Fibroblast of skin of abdomen (primary cell): ENCODE measurements at places on chromosomes 6 and 20.

DNA sequence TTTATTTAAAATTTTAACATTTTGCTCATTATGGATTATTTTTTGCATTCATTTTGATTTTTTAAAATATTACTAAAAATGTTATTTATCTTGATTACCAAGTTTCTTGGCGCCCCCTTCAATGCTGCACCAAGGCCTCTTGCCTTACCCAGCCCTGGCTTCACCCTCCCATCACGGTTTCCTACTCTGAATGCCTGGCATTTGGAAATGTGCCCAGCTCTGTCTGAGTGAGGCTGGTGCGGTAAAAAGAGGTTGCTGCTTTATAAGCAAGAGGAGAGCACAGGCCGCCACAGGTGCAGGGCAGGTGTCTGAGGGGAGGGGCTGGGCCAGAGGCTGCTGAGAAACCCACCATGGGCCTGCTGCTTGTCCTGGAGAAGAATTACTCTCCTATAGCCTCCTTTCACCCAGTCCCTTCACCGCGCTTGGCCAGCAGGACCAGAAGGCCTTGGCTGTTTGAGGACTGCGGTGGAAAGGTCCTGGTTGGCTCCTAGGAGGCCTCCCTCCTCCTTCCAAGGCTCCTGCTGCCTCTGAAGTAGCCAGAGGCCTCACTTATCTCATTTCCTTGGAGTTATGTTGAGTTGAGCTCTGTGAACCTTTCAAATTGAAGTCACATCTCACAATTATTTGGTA is 62.6 kb downstream of the BANF2 start:
- no peak for DNase-seq

- DNase-seq: no peak
Measured at GRCh38 chr6:148653138-148653776, 93.6 kb upstream of the UST start.

- no peak for DNase-seq
Measured at GRCh38 chr6:2665146-2666070, 85.3 kb downstream of the MYLK4 start.

GRCh38 chr20:54657268-54657826 is 182.0 kb downstream of the DOK5 start:
- DNase-seq: peak; percentile 3

DNA sequence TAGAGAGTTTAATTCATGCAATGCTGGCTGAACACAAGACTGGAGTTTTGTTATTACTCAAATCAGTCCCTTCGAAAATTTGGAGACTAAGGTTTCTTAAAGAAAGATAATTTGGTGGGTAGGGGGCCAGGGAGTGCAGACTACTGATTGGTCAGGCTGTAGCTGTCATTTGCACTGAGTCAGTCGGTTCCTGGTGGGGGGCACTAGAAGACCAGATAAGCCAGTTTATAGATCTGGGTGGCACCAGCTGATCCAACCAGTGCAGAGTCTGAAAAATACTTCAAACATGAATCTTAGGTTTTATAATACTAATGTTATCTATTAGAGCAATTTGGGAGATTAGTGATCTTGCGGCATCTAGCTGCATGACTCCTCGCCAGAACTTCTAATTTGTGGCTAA is 530.7 kb downstream of the NKAIN2 start:
- DNase-seq: no peak

DNA sequence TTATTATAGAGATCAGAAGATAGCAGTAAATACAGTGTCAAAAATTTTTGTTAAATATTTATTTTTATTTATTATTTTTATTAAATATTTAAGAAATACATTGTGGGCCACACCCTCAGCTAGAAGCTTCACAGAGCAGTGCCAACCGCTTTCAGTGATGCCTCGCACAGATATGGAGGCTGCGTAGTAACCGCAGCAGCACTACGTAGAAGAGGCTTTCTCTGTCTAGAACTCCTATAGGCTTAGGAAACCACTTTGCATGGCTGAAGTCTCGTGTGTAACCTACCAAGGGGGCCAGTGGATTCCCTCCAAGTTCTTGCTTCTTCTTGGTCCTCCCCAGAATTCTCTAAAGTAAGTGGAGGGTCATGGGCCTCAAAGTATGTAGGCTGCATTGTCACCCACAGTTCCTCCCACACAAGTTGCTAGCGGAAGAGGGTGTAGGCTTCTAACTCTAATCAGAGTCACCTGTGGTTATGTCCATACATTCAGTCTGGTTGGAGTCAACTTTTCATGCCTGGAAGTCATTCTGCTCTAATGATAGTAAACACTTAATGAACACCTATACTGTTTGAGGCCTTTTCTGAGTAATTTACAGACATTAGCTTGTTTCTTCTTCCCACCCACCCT is 285.6 kb downstream of the CDKAL1 start:
- DNase-seq: no peak

- DNase-seq: no peak
Measured at GRCh38 chr20:58397429-58397828, 8.4 kb downstream of the VAPB start.

GRCh38 chr6:107644513-107644912 is 154.6 kb downstream of the SOBP start:
- DNase-seq: no peak

- no peak for DNase-seq
Measured at GRCh38 chr6:53547166-53547810, 2.4 kb upstream of the GCLC start.

DNA sequence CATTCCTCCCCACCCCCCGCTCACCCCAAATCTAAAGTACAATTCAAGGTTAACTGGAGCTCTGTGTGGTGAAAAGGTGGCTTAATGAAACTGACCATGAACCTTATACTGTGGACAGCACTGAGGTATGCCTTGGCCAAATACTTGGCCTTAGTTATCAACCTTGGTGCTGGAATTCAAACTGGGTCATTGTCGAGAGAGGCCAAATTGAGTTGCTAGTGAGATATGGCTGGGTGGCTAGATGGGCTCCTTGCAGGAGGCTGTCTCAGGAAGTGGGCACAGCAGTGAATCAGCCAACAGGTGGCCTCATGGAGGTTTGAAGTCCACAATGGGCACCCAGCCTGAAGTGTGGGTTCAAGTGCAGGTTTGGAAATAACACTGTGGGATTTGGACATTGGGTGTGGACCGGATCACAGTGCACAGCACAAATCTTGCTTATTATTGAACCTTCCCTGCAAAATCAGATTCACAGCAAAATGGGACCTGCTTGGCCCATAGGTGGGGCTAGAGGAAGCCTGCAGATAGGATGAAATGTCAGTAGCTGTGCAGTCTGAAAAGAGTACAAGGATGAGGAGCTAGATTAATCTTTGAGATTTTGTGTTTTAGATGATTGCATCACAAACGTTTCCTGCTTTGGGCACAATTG is 5.6 kb upstream of the BTBD3 start:
- DNase-seq: no peak

DNA sequence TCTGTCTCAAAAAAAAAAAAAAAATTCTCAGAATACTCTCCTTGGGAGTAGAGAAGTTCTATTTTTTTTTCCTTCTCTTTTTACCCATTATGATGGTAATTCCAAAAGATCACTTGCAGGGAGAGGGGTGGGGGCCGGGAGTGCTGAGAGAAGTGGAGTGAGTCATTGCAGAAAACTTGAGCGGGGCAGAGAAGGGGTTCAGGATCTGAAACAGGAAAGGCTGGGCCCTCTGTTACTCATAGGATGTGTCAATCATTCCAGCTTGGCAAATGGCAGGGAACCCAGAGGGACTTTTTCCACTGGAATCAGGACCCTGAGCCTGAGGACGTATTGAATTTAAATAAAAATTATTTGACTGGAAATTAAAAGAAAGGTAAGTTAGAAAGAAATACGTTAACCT is 111.4 kb upstream of the ARMC2 start:
- DNase-seq: peak; percentile 93

- DNase-seq: peak; percentile 43
Measured at GRCh38 chr6:34154668-34155447, 9.0 kb upstream of the GRM4 start.

DNA sequence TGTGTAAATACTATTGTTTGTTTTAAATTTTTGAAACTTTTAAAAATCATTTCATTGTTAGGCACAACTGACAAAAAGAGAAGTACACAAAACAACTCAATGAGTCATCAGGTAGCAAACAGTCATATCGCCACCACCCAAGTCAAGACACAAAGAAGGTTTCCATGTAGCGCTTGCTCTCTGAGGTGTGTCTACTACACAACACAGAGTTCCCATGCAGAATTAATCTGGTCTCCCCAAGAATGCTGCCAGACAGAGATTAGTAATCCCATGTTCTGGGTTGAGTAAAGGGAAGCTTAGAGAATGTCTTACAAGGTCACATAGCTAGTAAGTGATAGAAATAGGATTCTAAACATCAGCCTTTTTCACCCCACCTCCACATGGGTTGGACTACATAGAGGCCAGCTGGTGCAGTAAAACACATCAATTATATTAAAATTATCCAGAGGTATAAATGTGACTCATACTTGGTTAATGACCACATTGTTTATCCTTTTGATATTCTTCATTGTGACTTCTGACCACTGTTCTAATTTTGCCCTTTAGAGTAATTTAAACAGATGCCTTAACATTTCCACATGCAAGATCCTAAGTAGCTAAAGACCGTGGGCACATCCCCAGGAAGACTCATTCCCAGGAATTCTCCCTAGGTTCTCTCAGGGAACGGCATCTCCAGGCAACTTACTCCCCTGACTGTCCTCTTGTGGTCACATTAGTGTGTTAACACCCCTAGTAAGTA is 413.5 kb downstream of the PRKN start:
- peak; percentile 41 for DNase-seq

GRCh38 chr6:63114610-63115211 is 96.6 kb upstream of the FKBP1C start:
- no peak for DNase-seq

GRCh38 chr6:169162249-169162648 is 91.4 kb downstream of the THBS2 start:
- DNase-seq: no peak

DNA sequence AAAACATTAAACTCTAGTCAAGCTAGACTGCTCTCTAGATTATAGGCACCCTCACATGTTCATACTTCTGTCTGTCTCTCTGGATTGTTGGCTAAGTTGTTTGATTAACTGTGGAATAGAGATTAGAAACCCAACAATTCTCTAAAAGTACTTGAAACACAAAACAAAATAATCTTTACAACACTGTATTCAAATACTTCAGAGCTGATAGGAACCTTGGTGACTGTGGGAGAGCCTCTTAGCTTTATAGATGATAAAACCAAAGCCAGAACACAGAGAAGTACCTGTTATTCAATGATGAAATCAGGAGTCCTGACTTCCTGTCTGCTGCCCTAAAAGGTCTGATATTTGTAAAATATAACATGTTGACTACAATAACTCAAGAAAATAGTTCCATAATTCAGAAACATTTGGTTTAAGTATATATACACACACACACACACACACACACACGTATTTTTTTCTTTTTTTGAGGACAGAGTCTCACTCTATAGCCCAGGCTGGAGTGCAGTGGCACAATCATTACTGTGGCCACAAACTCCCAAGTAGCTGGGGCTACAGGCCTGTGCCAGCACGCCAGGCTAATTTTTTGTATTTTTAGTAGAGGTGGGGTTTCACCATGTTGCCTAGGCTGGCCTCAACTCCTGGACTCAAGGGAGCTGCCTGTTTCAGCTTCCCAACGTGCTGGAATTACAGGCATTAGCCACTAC is 222.0 kb downstream of the FUT9 start:
- no peak for DNase-seq

DNA sequence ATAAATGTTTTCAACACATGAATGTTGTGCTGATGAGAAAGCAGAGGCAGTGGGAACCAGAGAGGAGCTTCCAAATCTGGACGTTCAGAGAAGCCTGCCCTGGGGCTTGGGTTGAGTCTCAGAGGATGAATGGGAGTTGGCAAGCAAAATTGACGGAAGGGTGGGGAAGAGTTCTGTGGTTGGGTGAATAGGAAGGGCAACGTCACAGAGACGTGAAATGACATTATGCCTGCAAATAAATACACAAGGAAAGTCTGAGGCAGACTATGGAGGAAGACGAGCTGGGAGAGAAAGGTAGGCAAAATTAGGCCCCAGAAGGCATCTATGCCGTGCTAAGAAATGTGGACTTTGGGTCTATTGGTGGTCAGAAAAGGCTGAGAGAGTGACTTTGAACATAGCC is 25.2 kb upstream of the SGK1 start:
- no peak for DNase-seq

DNA sequence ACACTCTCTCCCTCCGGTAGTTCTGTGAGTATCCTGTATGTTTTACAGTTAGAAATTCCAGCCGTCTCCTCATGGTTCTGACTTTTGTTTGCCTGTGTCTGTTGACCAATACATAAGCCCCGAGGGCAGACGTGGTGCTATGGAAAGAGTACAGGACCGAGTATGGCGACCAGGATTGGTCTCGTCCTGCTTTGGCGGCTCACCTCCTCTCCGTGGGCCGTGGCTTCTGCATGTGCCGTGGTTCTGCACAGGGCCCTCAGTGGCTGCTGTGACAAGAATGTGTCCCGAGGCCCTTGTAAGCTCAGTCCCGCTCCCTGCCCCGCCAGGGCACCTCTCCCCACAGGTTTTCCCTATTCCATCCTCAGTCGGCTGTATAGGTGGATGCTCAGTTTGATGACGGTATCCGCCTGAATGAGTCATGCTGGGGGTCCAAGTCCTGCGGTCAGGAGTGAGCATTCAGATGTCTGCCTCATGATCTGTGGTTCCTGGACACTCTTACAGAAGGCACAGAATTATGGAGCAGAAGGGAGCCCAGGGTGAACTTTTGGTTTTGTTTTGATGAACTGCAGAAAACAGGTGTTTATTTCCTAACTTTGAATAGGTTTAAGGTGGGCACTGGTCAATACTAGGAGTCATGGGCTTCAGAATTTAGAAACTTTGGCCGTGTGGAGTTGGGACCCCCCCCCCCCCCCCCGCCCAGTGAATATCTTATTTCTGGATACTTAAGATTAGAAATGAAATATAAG is 1.2 kb downstream of the ARFGAP1 start:
- peak; percentile 77 for DNase-seq

GRCh38 chr6:116682334-116682712 is 1.3 kb downstream of the KPNA5 start:
- peak; percentile 30 for DNase-seq

DNA sequence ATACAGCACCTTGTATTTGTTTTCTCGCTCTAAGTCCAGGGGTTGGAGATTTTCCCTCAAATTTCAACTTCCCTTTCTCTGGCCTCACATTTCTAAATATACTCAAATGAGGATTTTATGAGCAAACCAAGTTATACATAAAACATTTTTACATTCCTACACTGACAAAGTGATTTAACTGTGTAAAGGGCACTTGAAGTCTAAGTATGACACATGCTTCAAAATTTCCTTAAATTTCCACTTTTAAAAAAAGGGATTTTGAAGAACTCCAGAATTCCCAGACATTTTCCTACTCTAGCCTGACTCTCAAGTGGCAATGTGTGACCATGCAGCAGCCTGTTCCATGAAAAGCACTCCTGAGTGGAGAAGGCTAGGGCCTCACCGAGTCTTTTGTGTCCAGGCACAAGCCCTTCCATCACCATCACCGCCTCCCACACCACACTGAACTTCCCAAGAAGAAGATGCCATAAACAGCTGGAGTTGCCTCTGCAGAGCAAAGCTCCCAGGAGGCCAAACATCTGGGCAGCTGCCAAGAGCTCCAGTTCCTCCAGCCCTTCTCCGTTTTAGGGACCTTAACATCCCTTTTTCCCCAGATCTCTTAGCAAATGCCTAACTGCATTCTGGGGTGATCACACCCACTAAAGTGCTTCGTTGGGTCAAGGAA is 68.9 kb downstream of the NCR2 start:
- DNase-seq: peak; percentile 37
